ENCODE measurements at places on chromosomes 12 and 14.

DNA sequence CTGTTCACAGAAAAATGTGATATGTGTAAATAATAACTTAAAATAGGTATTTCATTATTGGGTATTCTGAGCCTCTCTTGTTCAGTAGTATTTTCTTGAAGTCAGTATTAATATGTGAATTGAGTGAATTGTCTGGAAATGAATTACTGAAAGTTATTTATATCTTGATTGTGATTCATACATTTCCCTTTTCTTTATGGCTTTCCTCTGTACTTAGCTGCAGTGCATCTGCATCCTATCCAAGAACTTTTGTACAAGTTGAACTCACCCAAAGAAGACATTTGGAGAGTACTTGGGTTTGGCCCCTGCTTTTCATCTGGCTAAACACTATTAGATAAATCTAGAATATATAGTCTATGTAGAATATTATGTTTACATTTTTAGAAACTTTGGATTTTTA, 326.0 kb downstream of the RAD51B start:
- no peak for DNase-seq

DNA sequence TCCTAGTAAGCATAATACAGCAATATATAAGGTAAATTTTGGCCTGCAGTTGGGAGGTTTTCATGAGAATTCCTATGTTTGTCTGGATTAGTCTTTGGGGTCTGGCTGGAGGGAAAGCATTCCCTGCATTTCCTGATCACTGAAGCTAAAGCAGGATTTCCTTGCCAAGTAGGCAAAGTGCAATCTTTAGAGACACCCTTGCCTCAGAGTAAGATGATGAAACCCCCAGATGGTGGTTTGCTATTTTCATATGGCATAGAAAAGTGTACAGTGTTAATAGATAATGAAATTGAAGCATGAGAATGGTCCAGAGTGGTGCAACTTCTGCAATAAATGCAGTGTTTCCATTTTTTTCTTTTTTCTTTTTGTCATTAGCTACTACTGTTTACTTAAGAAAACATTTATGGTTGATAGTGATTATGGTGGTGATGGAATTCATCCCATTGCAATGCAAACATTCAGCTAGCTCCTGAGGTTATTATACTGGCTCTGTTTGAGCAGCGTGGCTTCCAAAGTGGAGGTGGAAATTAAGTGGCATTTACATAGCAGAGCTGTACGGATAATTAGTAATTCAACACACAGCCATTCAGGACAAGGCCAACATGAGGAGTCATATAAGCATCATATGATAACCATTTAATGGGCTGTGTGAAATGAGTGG, 276.3 kb downstream of the DUSP6 start:
- DNase-seq, result no peak

- DNase-seq, result no peak
Observed at GRCh38 chr12:6603095-6603567, 4.0 kb downstream of the CHD4 start.

GRCh38 chr12:54704202-54704601, 56.0 kb upstream of the DCD start:
- DNase-seq, result no peak

GRCh38 chr12:12560587-12561370, 1.9 kb downstream of the DUSP16 start:
- DNase-seq, result no peak

Data from right lobe of liver (tissue), 6 donors.